ENCODE measurements at places on chromosomes 2 and 18. TPM values are rescaled to one million over a fixed set of nuclear protein-coding genes. Genes with fewer than 3 reads are reported as not detected.

GRCh38 chr2:168686452-168687191, 115.8 kb upstream of the NOSTRIN start:
- no peak for DNase-seq

DNA sequence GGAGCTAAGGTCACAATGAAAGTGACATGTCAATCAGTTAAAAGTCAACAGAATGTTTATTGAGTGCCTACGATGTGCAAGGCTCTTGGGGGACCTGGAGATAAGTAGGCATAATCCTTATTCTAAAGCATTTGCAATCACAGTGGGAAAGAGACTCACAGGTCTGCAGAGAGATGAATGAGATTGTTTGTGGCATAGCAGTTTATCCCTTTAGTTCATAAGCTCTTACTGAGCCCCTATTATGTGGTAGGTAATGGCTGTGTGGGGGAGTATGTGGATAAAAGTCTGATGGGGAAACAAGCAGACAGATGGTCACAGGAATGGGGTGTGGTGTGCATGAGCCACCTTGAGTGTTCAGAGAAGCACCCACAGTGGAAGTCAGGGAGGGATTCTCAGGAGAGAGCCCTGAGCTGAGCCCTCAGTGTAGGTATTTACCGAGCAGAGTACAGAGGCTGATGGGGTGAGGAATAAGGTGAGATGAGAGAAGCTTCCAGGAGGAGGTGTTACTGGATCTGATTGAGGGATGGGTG, 48.1 kb downstream of the EMILIN2 start:
- no peak for DNase-seq

GRCh38 chr18:33239298-33239697, 201.2 kb downstream of the CCDC178 start:
- DNase-seq = no peak

GRCh38 chr2:39123436-39123999, 2.7 kb upstream of the SOS1 start:
- DNase-seq = no peak

DNA sequence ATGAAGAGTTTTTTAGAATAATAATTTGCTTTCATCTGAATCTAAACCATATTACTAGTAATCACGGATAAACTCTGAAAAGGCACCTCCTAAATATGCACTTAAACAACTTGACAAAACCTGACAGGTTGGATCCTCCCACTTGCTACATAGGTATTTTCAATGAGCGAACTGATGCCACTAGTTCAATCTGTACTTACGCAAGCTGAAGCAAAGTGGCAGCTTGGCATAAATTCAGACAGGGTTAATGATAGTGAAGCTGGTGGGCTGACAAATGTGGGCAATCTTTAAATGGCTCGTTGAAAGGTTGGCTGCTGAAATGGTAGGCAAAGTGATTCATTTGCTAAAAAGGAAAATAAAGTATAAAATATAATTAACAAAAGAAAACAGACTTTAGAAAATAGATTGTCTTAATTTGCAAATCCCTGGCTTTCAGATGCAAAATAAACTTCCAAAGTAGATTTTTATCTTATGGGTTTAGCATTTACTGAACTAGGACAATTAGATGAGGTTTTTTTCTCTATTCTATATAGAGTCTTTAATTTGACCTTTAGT, 1713.5 kb upstream of the SLC39A10 start:
- DNase-seq = no peak

Gene ACVR1C
- total RNA-seq = 0.07 TPM

GRCh38 chr18:41145516-41145915, 809.5 kb upstream of the PIK3C3 start:
- DNase-seq = no peak

GRCh38 chr2:98757904-98758421, 27.0 kb upstream of the MGAT4A start:
- DNase-seq = peak; percentile 80

DNA sequence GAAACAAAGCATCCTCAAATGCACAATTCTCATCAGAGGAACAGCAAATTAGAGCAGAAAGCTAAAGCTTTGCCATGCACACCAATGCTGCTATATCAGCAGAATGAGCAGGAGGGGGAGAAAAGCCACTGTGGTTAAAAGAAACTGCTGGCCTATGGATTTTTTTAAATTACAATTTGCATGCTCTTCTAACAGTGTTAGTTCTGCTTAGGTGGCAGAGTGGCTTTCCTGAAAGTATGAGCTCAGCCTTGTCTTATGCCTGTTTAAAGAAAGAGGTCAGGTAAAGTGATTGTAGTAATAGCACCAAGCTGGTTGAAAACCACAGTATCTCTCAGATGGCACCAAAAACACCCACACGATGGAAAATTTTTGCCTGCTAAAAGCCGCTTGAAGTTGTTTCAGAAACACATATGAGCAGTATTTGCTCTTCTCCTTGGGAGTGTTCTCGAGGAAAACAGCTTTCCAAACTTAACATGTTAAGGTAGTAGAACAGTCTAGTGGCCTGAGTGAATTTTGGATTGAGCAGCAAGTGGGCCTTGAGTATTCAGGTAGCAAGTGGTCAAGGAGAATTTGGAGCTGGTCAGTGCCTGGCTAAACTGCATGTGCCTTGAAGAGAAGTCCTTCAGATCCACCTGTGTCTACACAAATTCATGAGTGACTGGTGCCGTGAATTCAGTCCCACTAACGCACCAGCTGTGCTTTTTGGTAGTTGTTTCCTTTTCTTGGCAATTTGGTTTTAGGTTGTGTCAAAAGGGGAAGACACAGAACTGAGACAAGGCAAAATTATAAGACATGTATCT, 19.6 kb upstream of the NDUFV2 start:
- DNase-seq = no peak

- no peak for DNase-seq
Observed at GRCh38 chr2:216717491-216717901, 22.1 kb upstream of the IGFBP5 start.

- DNase-seq = no peak
Observed at GRCh38 chr18:62690236-62690815, 25.0 kb upstream of the PHLPP1 start.

DNA sequence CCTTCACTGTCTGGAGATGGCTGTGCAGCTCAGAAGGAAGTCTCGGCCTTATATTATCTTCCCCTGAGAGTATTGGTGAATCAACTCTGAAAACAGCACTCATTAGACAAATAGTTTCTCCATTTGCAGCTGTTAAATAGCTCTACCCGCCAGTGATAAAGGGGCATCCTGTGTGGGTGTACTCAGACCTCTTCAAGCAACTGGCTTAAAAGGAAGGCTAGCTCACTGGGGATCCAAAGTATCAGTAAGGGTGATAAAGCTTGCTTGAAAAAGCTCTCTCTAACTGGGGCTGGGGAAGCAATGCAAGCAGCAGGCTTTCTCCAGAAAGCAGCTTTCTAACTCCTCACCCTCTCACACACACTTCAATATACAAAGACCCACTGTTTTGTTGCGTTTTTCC, 64.9 kb upstream of the PSMD14 start:
- DNase-seq = no peak

Gene MTERF4
- 9.7 TPM for total RNA-seq

Gene CHAC2
- total RNA-seq = 21.1 TPM

GRCh38 chr2:20221555-20221973, 3.4 kb downstream of the SDC1 start:
- DNase-seq = no peak

DNA sequence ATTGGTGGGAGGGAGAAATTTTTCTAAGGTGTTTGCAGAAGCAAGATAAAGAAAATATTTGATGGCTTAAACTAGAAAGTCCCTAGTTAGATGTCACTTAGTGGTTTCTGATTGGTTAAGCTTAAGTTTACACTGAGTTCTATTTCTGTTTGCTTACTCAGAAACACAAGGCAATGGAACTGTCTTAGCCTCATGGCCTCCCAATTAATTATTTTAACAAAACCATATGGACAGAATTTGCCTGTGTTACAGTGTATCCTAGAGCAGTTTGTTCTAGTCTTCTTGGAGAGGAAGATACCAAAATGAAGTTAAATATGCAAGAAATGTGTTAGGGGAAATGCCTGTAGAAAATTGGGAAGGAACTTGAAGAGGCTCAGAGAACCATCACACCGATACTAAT, 4.6 kb upstream of the IMPACT start:
- no peak for DNase-seq

DNA sequence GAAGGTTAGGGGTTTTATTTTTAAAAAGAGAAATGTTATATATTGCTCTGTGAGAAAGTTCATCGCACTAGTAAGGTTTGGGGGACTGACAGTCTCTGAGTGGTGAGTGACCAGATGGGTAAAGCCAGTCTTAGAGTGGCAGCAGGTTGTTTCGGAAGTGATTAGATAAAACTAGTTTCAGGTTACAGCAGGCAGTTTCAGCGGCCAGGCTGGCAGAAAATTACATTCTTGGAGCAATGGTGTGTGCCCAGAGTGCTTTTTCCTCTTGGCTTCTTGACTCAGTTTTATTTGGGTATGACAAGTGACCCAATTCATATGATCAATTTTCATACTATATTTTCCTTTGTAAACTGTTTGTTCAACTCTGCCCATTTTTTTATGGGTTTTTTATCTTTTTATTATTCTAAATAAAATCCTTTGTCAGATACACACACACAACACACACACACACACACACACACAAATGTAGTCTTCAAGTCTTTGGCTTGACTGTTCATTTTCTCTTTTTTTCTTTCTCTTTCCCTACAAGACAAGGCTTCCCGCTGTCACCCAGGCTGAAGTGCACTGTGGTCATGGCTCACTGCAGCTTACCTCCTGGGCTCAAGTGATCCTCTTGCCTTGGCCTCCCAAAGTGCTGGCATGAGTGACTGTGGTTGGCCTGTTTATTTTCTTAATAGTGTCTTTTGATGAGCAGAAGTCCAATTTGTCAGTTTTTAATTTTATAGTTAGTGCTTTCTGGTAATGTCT, 30.9 kb downstream of the RALBP1 start:
- DNase-seq = peak; percentile 35

- DNase-seq = no peak
Observed at GRCh38 chr2:201471732-201472393, 20.3 kb downstream of the STRADB start.

DNA sequence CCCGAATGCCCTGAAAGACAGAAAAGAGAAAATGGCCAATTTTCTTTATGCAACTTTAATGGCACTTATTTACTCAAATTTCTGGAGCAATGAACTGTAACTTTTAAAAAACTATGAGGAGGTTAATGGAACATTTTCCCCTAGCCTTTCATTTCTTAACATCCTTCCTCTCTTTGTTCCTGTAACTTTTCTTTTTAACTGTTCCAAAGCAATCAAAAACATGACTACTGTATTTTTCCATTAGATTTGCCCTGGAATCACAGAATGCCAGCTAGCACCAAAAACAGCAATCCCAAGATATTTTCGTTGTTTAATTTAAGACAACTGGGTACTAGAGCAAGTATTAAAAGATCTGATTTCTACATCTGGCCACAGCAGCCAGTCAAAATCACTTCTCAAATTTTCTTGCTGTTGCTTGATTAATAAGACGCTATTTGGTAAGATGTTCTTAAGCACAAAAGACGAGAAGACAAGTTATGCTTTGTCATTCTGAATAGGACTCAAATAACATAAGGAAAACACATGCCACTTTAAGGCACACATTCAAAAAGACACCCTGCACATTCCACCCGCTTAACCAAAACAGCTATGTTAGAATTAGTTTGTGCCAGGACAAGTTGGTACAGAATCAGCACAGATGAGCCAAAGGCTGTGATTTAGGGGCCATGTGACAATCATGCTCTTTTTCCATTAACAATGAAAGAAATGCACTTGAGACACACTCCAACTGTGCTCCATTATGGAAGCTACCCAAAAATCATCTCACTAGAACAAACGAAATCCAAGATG, 3.6 kb downstream of the STARD7 start:
- DNase-seq = no peak

DNA sequence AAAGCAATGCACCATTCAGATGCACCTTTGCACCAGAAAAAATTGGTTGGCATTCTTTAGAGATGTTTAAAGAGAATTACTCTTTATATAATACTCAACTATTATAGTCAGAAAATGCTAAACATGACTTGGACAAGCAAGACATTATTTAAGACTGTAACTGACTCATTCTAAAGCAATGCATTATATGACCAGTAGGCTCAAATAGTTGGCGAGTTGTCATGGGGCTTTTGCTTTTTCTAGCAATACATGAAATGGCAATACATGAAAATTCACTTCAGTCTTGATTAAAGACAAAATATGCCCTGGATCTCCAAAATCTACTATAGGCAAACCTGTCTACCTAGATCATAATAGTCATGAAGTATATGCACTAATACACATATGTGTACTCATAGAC, 216.9 kb upstream of the VWC2L start:
- DNase-seq = peak; percentile 29

- no peak for DNase-seq
Observed at GRCh38 chr18:41798879-41799278, 156.2 kb upstream of the PIK3C3 start.

DNA sequence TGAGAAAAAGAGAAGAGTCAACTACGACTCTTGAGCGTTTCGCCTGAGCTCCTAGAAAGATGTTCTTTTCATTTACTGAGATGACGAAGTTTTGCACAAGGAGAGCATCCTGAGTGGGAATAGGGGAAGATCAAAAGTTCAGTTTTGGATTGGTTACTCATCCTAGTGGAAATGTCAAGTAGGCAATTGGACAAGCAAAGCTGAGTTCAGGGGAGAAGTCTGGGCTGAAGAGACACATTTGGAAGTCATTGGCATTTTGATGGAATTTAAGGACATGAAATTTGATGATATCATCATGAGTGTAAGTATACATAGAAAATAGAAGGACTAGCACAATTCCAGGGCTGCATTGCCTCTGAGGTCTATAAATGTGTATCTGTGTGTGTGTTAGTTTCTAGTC, 416.6 kb downstream of the RAD51AP2 start:
- DNase-seq = no peak

Gene SLC8A1
- 10.6 TPM for total RNA-seq

GRCh38 chr2:106098081-106098480, 96.0 kb downstream of the UXS1 start:
- no peak for DNase-seq

DNA sequence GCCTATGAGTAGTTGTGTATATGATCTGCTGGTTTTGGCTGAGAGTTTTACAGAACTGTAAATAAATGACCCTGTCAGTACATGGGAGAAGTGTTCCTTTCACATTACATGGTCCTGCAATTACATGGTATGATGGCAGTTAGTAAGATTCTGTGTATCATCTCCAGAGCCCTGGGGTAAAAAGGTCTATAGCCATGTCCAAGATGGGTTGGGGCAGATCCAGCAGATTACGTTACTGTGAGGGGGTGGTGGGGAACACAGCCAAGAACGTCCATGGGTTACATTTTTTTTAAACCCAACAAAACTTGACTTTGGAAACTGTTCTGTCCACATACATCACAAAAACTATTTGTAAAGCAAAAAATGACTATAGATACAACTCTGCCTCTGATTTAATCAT, 64.2 kb upstream of the LMAN1 start:
- DNase-seq = no peak
